ENCODE measurements at places on chromosomes 12 and 14.

- DNase-seq = no peak
Measured at GRCh38 chr12:109430244-109430643, 46.9 kb downstream of the KCTD10 start.

DNA sequence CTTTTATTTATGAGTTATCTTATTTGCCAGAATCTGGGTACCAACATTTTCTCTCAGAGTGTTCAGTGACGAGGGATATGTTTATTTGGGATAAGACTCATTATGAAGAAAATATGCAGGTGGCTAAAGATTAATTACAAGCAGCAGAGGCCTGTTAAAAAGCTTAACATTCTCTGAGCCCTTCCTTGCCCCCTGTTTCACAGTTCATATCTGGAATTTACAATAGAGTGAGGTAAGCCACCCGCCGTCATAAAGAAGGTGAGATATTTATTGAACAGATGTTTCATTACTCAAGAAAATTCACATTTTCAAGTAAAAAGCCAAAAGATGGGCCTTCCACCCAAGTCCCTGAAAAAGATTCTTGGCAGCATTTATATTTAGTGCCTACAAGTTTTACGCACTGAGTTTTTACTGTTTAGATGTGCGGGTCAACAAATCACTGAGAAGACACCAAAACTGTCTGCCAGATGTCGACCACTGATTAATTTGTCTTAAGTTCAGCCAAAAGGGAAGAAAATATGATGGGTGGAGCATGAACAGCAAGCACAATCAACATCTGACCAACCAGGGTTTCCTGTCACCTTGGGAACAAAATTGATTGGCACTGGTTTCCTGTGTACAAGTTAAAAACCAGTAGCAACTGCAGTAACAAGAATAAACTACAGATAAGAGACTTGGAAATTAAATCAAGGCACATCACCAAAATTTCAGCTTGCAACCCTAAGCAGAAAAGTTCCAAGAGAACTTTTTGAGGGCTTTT is 85.5 kb upstream of the PTPRB start:
- no peak for DNase-seq

DNA sequence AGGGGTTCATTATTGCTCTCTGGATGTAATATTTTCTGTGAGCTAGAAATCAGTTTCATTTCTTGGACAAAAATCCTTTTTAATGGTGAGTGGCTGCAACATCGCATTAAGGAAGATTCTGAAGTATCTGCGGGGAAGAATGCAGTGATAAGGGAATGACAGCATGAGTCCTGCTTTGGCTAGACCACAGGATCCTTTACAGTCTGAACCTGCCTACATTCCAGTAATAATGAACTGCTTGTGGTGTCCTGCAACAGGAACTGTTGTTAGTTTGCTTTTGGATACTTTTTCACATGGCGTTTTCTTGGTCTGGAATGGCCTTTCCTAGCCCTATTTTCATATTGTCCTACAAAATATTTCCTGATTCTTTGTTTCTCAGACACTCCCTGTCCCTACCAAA is 15.7 kb downstream of the MDM2 start:
- DNase-seq = no peak

GRCh38 chr12:14416658-14417057 is 51.2 kb downstream of the ATF7IP start:
- DNase-seq = no peak

- DNase-seq = no peak
Measured at GRCh38 chr12:43880547-43880946, 44.7 kb downstream of the TMEM117 start.

DNA sequence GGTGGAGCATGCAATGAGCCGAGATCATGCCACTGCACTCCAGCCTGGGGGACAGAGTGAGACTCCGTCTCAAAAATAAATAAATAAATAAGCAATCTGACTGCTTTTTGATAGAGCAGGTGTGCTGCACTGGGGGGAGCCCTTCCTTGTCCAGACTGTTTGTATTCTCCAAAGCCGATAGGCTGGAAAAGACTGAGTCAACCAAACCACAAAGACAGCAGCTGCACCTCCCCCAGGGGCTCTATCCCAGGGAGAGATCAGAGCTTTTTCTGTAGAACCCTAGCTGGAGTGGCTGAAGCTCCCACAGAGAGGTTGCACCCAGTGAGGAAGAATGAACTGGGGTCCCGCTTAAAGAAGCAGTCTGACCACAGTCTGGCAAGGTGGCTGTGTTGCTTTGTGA is 45.8 kb upstream of the LALBA start:
- no peak for DNase-seq

DNA sequence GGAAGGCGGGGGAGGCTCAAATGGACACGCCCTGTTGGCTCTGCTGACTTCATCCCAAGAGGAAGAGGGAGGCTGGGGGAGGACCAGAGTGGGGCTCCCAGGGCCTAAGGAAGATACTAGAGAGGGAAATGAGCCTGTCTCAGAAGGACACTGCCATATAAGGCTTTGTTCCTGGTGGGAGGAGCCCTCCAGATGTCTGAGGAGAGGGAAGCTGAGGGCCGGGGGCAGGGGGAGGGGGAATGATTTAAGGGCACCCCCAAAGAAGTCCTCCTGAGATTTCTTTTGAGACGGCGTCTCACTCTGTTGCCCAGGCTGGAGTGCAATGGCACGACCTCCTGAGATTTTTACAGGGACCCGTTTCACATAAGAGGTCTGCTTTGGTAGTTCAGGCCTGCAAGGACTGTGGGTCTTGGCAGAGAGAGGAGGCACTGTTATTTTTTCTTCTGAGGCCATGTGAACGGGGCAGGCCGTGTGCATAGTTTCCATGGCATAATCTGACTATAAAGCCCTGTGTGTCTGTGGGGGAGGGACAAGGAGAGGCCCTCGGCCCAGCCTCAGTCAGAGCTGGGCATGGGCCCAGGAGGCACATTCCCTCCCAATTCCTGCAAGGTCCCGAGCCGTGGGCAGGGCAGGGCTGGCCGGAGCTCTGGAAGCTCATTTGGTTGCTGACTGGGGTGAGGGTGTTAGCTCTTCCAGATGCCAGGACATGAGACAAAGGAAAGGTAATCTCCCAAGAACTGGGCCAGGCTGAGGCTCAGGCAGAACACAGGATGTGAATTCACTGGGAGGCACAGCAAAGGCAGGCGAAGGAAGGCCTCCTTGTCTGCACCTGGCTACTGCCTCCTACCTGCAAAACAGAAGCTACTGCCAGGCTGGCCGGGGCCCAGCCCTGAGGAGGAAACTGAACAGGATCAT is 22.2 kb upstream of the PLEKHG3 start:
- peak; percentile 64 for DNase-seq

GRCh38 chr14:26872515-26873361 is 274.9 kb upstream of the NOVA1 start:
- no peak for DNase-seq

DNA sequence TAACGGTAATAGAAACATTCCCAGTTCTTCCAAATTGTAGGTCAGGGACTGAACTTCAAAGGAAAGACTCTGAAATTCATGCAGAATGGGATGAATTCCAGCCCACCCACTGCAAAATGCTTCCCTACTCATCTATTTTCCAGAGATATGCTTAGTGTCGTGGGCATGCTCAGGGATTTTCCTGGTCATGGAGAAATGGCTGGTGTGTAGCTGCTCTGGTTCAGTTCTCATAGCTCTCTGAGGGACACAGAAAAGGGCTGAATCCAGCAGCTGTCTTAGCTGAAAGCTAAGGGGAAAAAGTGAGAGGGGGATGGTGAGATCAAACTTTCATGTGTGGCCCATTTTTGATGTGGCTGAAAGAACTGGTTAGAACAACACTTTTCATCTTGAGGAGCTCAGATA is 72.9 kb upstream of the KRAS start:
- no peak for DNase-seq

GRCh38 chr12:116559162-116559935 is at the start of gene MAP1LC3B2:
TSS of gene MAP1LC3B2 (plus strand) at chr12:116559381. CDS start at chr12:116575943, 16,562 bp downstream.
- DNase-seq = no peak

- no peak for DNase-seq
Measured at GRCh38 chr12:98385641-98386040, 129.7 kb upstream of the TMPO start.

GRCh38 chr12:31715283-31715825 is 13.5 kb downstream of the AMN1 start:
- DNase-seq = no peak

DNA sequence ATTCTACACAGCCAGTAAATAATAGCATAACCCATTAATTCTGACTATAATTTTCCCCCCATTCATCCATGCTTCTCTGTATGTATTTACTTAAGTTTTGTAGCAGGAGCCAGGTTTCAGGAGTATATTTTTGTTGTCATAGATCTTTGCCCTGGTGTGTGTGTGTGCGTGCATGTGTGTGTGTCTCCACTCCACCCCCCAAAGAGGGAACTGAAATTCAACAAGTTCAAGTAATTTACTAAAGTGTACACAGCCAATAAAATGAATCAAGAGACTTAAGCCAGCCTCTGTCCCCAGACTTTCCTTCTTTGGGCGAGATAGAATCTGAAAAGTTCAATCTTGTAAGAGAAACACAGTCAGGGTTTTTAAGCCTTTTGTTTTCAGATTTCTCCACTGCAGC is 792.0 kb downstream of the MED13L start:
- no peak for DNase-seq

All from thoracic aorta (tissue), 2 donors.